Right renal pelvis (tissue), 4 donors: ENCODE measurements at places on chromosomes 6 and 20. TPM values are rescaled to one million over a fixed set of nuclear protein-coding genes. Genes with fewer than 3 reads are reported as not detected.

GRCh38 chr6:30887901-30888815, 3.8 kb downstream of the DDR1 start:
- no peak for DNase-seq

- DNase-seq, result no peak
These were observed 42.8 kb downstream of the PSMG4 start for GRCh38 chr6:3301506-3301905.

- DNase-seq, result no peak
These were observed 117.2 kb upstream of the CD93 start for GRCh38 chr20:23203310-23203709.

BYSL gene
- 31.8 TPM for polyA plus RNA-seq

TUBB2A gene
- polyA plus RNA-seq, result 57.8 TPM
